CD4-positive, alpha-beta T cell treated with Interleukin-6 for 4 hours (primary cell): ENCODE measurements at places on chromosomes 4 and X.

GRCh38 chr4:30719454-30720020 lies 632 bp upstream of the PCDH7 start:
- DNase-seq, result no peak

GRCh38 chr4:61473306-61473705 lies 273.2 kb downstream of the ADGRL3 start:
- DNase-seq, result no peak

- DNase-seq, result no peak
These were observed 42.0 kb downstream of the CENPE start for GRCh38 chr4:103156106-103156505.

GRCh38 chrX:7269991-7270390 lies 122.0 kb upstream of the PUDP start:
- DNase-seq, result no peak

- DNase-seq, result no peak
These were observed 208.8 kb downstream of the SH2D1A start for GRCh38 chrX:124555036-124555595.

- DNase-seq, result no peak
These were observed 330.2 kb downstream of the PTTG2 start for GRCh38 chr4:38290366-38290765.

GRCh38 chr4:103018391-103019307 lies 856 bp downstream of the SLC9B1 start:
- DNase-seq, result peak; percentile 4

- DNase-seq, result no peak
These were observed 595.7 kb upstream of the ATOH1 start for GRCh38 chr4:93232883-93233282.

DNA sequence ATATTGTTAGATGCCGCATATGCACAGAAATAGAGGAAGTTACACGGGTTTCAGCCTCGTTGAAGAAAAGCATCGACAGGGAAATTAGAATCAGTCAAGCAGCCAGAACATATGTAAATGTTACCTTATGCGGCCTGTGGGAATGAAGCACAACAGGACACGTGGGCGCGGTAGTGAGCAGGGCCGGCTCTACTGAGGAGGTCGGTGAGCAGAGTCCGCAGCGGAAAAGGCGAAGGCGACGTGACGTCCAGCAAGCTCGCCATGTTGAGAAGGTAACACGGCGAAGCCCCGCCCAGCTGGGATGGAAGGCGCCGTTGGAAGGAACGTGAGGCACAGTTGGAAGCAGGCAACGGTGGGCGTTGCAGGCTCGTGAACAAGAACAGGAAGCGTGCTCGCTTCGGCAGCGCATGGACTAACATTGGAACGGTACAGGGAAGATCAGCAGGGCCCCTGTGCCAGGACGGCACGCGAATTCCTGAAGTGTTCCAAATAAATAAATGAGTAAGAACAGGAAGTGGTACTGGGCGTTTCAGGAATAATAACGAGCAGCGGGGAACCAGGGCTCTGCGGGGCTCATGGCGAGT lies 54.6 kb downstream of the MTNR1A start:
- no peak for DNase-seq

- DNase-seq, result no peak
These were observed 68.5 kb downstream of the NPNT start for GRCh38 chr4:105963461-105964400.

DNA sequence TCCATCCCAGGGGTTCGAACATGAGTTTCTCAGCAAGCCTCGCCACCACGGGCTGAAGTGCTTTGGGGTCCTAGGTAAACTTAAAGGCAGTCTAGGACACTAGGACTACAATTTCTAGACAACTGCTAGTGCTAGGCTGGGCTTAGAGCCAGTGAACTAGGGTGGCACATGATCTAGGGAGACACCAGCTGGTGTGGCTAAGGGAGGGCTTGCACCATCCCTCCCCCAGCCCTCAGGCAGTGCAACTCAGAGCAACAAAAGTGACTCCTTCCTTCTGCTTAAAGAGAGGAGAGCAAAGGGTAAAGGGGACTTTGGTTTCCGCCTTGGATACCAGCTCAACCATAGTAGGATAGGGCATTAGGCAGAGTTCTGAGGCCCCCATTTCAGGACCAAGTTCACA lies 162.5 kb upstream of the AFF2 start:
- no peak for DNase-seq

DNA sequence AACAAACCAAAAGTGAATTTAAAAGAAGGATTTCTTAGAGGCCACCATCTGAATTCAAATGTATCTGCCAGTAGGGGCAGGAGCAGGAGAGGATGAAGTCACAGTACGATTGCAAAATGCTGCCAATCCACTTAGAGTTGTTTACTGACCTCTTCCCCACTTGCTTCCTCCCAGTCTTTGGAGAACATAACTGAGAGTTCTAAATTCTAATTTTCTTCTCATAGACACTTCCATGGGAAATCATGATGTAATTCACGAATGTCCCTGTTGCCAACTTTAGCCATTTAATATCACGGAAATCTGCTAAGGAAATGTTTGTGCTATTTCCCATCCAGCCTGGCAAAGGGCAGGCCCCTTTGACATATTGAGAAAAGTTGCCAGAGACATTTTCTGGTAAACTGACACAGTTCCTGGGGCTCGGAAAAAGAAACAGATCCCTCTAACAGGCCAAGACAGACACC lies 33.6 kb upstream of the NOCT start:
- DNase-seq, result no peak

DNA sequence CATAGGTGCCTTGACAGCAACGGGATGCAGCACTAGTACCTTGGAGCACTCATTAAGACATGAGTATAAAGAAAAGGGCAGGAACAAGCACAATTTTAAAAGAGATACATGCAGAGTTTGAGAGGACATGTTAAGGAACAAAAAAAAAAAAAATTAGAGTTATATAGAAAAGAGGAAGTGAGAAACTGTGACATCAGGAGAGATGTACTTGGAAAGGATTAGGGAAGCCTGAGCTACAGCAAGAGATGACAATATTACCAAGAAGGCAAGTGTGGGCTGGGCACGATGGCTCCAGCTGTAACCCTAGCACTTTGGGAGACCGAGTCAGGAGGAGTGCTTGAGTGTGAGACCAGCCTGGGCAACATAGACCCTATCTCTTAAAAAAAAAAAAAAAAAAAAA lies 37.4 kb downstream of the GPR143 start:
- DNase-seq, result no peak

DNA sequence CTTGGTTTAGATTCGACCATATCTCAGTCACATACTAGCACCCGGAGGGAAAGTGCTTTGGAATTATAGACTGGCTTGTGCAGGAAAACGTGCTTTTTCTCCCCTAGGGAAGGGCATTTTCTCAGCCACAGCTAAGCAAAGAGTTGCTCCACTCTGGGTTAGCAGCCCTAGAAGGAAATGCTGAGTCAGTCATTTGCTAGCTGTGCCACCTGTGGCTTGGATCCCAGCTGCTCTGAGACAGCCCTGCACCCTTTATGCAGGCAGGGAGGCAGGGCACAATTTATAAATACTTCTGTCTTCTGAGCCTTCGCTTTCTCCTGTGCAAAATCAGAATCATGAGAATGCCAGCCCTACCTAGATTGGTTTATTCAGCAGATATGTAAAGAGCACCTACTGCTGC lies 1.3 kb upstream of the USP51 start:
- DNase-seq, result peak; percentile 2

GRCh38 chr4:17595471-17596005 lies 18.5 kb downstream of the LAP3 start:
- DNase-seq, result no peak

- no peak for DNase-seq
These were observed 468 bp upstream of the SPIN2B start for GRCh38 chrX:57121816-57122215.

DNA sequence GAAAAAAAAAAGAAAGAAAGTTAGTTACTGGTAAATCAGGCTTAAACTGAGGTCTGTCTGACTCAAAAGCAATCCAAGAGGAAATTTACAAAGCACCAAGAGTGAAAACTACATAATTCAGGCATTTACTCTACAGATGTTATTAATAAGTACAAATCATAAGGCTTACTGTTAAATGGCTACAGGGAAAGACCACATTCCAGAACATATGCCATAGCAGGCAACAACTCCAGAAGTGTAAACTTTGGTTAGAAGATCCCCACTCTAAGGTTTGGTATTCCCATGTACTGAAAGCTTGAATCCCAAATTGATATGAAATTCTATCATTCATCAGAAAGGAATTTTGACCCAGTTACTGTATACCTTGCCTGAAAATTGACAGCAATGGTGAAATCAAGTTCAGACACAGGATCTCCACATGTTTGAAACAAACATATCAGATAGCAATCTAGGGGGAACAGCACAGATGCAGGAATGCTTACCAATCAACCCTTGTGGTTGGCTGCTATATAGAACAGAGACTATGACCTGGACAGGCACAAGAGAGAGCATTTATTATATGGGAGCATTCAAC lies 6.6 kb downstream of the USP26 start:
- DNase-seq, result no peak
